ENCODE measurements at places on chromosomes 6 and 20. TPM values are rescaled to one million over a fixed set of nuclear protein-coding genes. Genes with fewer than 3 reads are reported as not detected.
A peak's percentile ranks its signal among the peaks of the same experiment; 100 is the strongest.

DNA sequence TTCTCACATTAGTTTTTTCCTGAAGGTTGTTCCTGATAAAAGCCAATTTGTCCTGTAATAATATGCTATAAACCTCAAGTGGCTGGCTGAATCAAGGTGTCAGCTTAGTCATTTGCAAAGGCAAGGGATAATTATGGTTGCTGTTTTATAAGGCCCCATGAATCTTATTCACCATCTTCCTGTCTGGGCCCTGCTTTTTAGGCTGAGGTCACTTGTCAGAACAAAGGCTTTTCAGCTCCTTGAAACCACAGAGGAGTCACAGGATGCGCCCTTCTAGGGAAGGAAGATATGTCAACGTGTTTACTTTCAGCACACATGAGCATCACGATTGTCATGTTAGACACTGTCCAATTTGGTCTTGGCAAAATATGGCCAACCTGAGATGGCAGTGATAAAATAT is 64.8 kb upstream of the NAA20 start:
- DNase-seq, result no peak

DNA sequence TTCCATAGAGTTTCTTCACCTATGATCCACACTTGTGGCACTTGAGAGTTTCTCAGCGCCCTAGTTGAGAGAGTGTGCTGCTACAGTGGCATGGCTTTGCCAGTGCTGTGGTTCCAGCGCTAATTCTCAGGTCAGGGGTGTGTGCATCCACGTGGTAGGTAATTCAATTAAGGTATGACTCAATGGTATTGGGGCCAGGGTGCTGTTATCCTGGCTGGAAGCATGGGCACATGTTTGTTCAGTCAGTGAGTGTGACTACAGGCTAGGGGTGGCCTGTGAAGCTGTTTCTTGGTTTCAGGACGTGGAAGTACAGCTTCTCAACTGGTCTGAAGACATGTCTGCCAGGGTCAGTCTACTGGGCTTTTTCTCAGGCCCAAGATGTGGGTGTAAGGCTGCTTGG is 3.0 kb upstream of the SEMG2 start:
- no peak for DNase-seq

GRCh38 chr6:108165714-108166663 is at the start of gene NR2E1:
Gene NR2E1 (plus strand): TSS chr6:108166022. CDS start chr6:108166766, 744 bp downstream.
- DNase-seq, result peak; percentile 49

The AGPAT1 gene
- 29.8 TPM for total RNA-seq

- peak; percentile 91 for DNase-seq
Measured at GRCh38 chr6:41723530-41724227, 11.7 kb downstream of the TFEB start.

DNA sequence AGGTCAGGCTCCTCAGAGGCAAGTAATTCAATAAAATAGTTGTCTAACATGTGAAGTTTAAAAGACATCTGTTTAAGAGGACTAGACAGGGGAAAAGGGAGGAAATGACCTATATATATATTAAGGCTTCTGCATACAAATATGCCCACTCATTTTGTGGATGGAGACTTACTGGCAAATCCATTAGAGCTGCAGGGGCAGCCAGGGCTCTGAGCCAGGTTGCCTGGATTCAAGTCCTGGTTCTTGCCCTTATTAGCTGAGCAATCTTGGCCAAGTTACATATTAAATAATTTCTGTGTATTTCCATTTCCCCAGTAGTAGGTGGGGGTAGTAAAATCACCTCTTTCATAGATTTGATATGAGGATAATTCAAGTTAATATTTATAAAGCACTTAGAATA is 287.0 kb upstream of the RIMS1 start:
- DNase-seq, result no peak

DNA sequence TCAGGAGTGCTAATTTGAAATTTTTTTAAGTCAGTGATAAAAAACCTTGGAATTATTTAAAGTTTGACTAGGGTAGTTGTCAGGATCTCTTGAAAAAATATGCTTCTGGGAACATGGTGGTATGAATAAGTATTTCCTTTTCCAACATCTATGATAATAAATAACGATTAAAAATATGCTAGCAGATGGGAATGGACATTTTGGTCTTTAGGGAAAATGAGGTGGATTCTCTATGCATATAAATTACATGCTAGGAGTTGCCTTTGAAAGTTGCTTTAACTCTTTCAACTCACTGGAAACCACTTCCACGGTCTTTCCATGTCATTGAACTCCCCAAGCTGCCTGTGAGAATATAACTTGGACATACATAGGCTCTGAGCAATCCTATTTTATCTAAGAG is 731.5 kb upstream of the MARCKS start:
- DNase-seq, result no peak

DNA sequence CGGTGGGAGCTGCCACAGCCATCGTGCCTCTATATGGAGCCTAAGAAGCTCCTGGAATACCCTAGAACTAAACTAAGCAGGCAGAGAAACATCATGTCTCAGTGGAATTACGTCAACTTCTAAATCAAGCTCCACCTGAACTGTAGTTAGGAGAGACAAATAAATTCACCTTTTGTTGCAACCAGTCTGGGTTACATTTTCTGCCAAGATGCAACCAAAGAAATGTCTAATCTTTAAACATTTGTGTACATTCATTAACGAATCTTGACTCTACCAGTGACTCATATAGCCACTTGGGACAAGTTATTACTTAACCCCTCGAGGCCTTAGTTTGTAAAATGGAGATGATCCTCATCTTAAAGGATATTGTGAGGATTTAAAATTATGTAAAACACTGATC is 8.9 kb downstream of the PTPRK start:
- DNase-seq, result no peak

DNA sequence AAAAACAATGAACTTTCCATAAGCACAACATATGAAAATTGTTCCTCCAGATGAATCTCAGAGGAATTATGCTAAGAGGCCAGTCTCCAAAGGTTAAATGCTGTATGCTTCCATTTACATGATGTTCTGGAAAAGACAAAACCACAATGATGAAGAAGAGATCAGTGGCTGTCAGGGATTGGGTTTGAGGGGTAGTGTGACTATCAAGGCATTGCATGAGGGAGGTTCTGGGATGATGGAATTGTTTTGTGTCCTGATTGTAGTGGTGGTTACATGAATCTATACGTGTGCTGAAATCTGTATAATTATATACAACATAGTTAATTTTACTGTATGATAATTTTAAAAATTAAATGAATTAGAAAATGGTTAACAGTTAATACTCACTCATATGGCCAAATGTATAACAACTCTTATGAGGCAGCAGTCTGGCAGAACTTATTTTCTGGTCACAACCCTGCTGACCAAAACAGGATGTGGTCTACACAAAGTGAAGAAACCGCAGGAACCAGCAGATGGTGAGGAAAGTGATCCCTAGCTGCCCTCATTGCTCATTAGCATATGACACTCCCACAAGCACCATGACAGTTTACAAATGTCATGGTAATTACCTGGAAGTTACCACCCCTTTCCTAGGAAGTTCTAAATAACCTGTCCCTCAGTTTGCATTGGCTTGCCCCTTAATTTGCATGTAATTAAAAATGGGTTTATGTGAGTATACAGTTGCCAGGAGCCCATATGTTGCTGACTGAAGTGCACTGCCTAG is 31.9 kb downstream of the NSFL1C start:
- DNase-seq, result peak; percentile 83

DNA sequence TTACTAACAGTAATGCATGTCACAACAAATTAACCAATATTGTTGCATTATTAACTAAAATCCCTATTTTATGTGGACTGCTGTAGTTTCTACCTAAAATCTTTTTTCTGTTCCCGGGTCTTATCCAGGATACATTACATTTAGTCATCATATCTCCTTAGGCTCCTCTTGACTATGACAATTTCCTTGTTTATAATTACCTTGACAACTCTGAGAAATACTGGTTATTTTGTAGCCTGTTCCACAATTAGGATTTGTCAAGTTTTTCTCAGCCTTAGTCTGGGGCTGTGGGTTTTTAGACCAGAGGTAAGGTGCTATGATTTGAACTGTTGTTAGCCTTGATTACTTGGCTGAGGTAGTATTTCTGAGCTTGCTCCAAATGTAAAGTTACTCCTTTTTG is 3.7 kb downstream of the FBXO5 start:
- no peak for DNase-seq

DNA sequence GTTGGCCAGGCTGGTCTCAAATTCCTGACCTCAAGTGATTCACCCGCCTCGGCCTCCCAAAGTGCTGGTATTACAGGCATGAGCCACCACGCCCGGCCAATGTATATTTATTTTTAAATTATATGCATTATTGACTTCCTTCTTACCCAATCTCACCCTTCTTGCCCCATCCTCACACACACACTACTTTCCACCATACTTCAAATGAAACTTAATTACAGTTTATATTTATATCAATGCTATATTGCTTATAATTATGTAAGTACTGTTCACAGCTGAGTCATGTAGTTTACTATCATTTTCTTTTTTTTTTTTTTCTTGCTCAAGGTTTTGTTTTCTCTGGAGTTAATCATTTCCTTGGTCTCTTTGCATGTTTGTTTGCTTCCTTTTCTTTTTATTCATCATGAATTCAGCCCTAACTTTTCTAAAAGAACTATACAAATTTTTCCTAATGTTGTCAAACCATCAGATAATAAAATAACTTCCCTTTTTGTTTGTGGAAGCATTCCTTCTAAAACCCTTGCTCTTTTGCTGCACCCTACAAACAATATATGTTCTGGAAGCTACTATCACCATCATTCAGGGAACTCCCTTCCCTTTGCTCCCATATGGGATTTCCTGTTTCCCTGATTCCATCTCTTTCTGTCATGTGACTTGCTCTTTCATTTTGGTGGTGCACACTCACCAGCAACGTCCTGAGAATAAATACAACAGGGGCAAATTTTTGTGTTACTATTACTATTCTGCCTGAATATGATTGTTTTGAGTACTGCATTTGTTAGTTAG is 201.7 kb upstream of the SASH1 start:
- DNase-seq, result no peak

GRCh38 chr6:13046084-13046483 is 282.3 kb downstream of the TBC1D7 start:
- no peak for DNase-seq

The GSTA5 gene
- not detected for total RNA-seq

The IL17A gene
- not detected for total RNA-seq

The POPDC3 gene
- total RNA-seq, result not detected

The SLC44A4 gene
- total RNA-seq, result not detected

DNA sequence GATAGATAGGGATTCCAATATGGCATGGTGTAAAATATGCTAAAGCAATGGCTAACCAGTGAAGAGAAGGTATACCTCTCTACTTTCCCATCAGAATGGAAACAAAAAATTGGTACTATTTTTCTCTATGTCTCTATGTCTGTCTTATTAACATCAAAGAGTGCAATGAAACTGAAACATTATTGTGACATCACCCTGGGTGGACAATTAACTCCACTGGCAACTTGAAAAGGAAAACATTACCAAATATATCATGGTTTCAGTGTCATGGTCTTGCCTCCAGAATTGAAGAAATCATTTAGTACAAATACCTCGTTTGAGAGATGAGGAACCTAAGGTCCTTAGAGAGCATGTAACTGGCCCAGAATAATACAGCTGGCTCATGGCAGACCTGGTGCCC is 1132.5 kb upstream of the MAP3K7 start:
- no peak for DNase-seq

DNA sequence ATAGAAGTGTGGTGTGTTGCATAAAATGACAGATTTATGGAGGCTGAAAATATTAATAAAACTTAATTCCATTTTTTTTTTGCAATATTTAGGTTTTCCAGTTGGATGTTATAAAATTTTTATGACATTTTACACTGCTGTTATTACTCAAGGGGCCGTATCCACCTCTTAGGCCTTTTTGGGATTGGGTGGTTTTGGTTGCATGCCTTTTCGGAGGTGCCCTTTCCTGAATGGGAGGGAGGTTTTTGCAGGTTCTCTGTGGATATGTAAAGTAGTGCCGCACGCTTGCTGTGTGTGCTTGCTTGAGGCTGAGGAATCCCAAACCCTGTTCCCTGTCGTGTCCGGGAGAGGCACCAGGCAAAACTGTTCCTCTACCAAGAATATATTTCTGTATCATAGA is 6.8 kb downstream of the ARID1B start:
- no peak for DNase-seq

DNA sequence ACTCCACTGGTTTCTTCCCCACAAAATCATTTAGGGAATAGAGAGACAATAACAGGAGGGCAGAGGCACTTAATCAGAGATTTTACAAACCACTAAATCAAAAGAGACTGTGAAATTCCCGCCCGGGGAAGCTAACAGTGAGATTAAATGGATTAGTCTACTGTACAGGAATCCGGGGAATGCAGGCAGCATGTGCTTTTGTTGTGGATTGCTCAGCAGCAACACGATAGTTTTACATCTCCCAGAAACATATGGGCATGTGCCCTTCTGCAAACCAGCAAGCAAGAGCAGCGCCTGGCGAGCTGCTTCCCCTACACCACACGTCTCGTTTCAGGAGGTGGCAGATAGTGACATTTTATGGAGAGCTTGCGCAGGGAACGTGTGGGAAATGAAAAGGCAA is 382.3 kb downstream of the CD83 start:
- no peak for DNase-seq

The SLC23A2 gene
- 70.7 TPM for total RNA-seq

- DNase-seq, result no peak
Measured at GRCh38 chr6:81878479-81878878, 126.0 kb upstream of the TENT5A start.

DNA sequence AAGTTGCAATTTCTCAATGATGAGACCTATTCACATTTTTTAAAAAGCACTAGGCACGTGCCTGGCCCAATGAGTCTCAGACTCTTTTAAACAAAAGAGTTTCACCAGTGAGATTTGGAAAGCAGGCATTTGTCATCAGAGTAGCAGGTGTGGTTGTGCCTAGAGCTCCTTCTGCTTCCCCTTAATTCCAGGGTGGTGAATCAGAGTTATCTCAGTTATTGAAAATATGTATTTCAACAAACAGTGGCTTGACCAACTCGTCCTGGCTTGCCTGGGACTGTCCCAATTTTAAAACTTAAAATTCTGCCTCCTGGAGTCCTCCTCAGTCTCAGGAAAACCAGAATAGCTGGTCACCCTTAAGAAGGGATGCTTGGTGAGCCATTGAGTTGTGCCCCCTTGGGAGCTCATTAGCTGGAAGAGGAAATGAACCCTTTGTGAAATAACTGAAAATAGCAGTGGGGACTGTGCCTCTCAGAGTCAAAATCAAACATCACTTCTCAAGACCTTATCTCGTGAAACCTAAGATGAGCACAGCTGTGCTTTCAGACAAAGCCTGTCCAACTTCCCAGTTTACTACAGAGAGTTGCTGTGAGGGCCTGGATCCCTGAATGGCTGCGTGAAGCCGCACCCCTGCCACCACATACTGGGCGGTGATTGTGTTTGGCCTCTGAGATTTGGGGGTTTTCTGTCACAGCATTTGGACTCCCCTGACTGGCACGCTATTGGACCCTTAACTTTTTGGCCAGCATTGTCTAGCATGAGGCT is 116.3 kb downstream of the ANKRD60 start:
- DNase-seq, result no peak

DNA sequence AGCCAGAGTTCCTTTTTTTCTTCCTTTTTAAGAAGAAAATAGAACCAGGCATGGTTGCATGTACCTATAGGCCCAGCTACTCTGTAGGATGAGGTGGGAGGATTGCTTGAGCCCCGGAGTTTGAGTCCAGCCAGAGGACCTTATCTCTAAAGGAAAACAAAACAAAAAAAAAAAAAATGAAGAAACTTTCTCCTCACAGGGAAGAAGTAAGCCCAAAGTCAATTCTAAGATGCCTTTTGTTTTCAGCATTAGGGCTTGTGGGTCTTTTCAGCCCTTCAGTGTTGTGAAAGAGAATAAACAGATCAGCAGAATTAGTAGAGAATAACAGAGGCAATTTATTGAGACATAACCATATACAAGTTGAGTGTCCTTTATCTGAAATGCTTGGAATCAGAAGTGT is 26.8 kb downstream of the ZNF451 start:
- no peak for DNase-seq

Measured in B cell (primary cell).